ENCODE measurements at places on chromosomes 1 and 21.

DNA sequence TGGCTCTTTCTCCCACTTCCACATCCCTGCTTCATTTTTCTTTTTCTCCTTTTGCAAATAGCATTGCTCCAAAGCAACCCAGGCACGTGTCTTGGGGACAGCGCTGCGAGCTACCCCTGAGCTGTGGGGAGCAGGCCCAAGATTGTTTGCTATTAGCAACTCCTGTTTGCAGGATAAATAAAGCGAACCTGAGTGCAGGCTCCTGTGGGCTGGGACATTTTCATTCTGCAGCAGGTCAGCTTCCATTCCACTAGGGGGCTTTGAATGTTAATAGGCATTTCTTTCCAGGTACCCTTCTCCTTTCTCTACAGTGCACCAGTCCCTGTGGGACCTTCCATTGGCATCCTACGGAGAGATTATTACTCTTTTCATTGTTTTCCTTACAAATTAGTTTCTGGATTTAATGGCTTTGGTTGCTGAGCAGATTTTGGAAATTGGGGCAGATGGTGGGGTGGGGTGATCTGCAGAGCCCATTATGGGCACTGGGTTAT lies 54.0 kb downstream of the OLFML3 start:
- DNase-seq, result no peak

DNA sequence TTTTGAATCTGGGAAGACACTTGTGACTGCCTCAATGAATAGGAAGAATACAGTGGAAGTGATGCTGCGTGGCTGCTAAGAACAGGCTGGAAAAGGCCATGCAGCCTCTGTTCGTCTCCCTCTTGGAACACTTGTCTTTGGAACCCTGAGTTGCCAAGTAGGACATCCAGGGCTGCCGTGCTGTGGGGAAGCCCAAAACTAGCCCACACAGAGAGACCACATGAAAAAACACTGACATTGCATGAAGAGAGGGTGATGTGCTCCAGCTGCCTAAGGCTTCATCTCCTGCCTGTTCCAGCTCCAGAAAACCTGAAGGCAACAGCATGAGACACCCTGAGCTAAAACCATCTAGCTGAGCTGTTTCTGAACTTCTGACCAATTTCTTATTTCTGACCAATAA lies 61.1 kb upstream of the GNG4 start:
- no peak for DNase-seq

DNA sequence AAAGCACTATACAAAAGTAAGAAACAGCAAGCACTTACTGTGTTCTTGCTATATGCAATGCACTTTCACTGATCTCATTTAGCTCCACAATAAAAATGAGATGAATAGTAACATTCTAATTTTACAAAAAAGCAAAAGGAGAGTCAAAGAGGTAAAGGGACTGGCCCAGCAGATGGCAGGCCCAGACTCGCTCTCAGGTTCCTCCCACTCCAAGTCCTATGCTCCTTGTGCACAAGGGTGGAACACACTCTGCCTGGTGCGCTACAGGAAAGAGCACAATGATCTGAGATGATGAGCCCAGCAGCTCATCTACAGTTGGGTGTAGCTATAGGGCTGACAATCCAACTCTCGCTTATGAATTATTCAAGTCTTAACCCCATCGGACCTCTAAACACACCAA lies 94.1 kb upstream of the LYST start:
- no peak for DNase-seq

DNA sequence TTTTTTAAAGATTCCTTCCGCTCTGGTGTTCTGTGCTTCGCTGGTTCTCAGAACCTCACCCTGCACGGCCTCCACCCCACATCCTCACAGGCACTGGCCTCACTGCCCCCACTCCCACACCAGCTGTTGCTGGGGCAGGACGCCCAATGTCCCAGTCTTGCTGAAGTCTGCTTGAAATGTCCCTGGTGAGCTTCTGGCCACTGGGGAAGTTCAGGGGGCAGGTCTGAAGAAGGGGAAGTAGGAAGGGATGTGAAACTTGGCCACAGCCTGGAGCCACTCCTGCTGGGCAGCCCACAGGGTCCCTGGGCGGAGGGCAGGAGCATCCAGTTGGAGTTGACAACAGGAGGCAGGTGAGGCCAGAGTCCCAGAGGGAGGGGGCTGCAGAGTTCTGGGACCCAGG lies at the start of gene C1QA:
TSS of gene C1QA (plus strand) at position 276 of the 400 bp plus-strand sequence. CDS start 989 bp downstream, outside the sequence.
- no peak for DNase-seq

DNA sequence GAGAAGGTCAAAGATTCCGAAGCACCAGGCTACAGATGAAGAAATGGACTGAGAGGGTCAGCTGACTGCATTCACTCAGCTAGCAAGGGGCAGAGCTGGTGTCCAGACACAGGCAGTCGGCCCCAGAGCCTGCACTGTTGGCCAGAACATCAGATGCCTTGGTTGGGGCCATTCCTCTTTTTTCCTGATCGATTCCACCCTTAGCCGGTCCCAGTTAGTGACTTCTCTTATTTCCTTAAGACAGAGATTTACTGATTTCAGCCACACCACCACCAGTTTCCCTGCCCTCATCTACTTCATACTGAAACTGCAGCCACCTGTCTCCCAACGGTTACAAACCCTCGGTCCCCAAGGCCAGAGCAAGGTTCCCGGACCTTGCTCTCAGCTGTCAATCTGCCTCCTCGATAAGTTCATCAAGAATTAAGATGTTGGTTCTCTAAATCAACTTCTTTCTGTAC lies 11.5 kb downstream of the CD58 start:
- no peak for DNase-seq

GRCh38 chr1:95126846-95127245 lies 9.7 kb downstream of the TLCD4 start:
- DNase-seq, result no peak

DNA sequence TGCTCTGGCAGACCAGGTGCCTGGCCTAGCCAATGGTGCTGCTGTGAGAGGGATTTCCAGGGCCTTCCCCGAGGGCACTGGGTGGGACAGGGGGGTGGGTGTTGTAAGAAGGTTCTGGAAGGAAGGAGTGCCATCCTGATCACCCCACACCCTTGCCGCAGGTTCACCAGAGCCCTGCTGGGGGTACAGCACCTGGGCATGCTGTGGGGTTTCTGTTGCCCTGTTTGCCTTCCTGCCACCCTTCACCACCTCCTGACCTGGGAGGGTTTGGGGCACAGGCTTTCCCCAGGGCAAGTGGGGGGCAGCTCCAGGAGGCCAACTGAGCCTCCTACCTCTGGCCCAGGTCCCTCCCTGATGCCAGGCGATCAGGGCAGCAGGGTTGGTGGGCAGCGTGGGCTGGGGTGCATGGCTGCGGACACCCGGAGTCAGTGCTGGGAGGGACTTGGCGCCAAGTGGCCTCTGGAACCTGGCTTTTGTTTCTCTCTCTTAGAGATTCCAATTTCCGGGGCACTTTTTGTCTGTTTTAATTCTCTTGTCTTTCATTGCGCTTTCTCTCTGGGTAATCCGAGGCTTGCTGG lies 318.8 kb downstream of the PTPRU start:
- DNase-seq, result no peak

DNA sequence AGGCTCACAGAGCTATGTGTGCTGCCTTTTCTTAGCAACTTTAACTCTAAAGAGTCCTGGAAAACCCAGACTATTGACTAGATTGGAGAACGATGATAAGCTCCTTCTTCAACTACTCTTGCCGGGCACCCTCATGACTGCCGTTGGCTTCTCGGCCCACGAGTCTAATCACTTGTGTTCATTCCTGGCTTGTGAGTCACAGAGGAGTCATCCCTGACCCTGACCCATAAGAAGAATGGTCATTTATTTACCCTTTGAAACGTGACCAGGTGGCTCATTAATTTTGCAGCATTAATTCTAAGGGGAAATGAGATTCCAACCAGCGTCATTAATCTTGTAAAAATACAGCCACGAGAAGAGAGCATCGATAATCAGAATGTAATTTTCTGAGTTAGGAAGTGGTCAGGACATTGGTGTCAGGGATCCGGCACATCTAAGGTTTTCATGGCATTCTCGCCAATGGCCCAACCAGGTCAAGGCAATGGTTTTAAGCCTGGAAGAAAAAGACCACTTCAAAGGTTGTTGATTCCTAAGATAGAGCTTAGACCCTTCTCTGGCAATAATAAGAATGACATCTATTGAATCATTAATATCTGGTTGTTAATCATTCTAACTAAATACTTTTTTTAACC lies 183.6 kb upstream of the RUNX1 start:
- DNase-seq, result no peak

DNA sequence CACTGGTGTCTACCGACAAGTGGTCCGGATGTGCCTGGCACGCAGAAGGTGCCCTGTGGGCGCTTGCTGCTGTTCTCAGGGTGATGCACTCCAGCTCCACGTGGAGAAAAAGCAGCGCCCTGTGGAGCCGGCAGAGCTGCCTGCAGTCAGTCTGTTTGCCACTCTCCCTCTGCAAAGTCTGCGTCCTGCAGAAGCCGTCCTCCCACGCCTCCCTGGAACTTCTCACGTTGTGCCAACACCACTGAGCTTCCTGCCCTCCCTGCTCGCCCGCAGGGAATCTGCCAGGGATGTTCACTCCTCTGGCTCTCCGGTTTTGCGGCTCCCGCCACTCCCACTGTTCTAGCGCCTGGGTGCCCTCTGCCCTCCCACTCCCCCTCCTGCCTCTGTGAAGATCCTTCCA lies 19.8 kb upstream of the UBXN10 start:
- DNase-seq, result no peak

GRCh38 chr1:71303617-71304041 lies 222.8 kb upstream of the ZRANB2 start:
- DNase-seq, result no peak

- no peak for DNase-seq
These were observed 41.5 kb downstream of the CLSTN1 start for GRCh38 chr1:9782116-9782751.

DNA sequence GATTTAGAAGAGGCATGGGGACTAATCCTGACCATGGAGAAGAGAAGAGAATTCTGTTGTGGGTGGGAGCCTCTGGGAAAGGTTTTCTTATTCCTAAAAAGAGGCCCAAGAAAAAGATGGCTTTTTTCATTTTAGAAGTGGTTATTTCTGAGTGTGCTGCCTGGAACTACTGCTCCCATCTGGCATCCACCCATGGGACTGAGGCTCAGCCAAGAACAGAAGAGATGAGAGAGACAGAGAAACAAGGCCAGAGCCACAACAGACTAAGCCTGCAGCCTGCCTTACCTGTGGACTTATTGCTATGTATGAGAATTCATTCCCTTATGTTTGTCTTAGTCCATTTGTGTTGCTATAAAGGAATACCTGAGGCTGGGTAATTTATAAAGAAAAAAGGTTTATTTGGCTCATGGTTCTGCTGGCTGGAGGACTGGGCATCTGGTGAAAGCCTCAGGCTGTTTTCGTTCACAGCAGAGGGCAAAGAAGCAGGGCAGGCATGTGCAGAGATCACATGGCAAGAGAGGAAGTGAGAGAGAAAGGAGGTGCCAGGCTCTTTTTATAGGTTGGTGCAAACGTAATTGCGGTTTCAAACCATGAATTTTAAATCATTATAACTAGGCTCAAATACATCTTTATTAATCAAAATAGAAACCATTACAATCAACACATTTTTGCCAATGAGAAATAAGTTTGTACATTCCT lies 57.5 kb upstream of the PRDM2 start:
- DNase-seq, result no peak

- DNase-seq, result no peak
These were observed 94.8 kb upstream of the SGIP1 start for GRCh38 chr1:66439031-66439740.

- no peak for DNase-seq
These were observed 58.4 kb downstream of the OSBPL9 start for GRCh38 chr1:51675177-51675780.

GRCh38 chr1:158003406-158003800 lies 10.0 kb downstream of the KIRREL1 start:
- no peak for DNase-seq

GRCh38 chr1:97017895-97018294 lies 296.3 kb downstream of the PTBP2 start:
- no peak for DNase-seq

GRCh38 chr1:8078176-8078671 lies 52.1 kb upstream of the ERRFI1 start:
- DNase-seq, result no peak

DNA sequence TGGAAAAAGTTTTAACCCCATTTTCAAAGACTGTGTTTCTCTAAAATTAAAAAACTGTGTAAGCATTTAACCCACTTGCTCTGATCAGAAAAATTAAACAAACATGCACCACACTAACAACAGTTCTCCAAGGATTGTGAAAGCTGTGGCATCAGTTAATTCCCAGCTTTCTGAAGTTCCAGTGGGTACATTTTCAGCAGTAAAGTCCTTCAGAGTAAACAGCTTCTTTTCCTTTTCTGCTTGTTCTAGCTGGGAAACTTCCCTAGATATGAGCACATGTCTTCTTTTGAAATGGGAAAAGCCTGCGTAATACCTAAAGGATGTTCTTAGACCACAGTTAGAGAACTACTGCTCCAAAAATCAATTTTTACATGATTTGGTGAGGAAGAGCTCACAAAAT lies 11.1 kb downstream of the PRRX1 start:
- DNase-seq, result no peak

DNA sequence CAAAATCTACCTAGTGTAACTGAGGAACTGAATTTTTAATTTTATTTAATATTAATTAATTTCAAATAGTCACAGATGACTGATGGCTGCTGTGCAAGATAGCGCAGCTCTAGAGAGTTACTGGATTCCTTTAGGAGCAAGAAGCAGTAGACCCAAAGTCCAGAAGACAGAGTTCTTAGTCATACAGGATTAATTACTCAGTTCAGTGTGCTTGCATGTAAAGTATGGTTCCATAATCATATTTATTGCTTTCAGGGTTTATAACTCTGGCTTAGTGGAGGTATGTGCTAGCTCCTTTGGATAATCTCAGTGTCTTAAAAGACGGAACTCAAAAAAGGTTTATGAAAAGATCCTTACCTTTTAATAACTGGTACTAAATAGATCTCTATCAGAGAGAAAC lies 17.4 kb downstream of the CEPT1 start:
- DNase-seq, result no peak

GRCh38 chr1:240866724-240867123 lies 254.8 kb upstream of the GREM2 start:
- no peak for DNase-seq

- no peak for DNase-seq
These were observed 4.0 kb downstream of the AKR7A2 start for GRCh38 chr1:19307794-19308508.

- DNase-seq, result no peak
These were observed 69.4 kb downstream of the DEGS1 start for GRCh38 chr1:224252479-224252878.

- DNase-seq, result no peak
These were observed 99.4 kb upstream of the JUN start for GRCh38 chr1:58883037-58883887.

DNA sequence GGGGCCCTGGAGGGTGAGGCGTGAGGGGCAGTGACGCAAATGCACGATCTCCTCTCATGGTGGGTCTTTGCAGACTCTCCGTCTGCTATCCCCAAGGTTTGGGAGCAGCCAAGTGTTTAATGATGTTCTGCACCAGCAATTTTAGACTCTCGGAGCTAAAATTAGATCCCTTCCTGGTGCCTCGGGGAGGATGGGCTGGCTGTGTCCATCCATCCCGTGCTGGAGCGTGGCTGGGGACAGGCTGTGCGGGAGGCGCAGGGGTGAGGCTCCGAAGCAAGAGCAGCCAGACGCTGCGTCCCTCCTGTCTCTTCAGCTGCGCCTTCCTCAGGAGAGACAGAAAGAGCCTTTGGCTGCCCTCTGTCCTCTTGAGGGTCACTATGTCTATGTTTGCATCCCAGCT lies 387.6 kb downstream of the CAMTA1 start:
- no peak for DNase-seq

GRCh38 chr1:236489710-236490377 lies 33.9 kb upstream of the LGALS8 start:
- DNase-seq, result no peak

- no peak for DNase-seq
These were observed 11.3 kb downstream of the CRABP2 start for GRCh38 chr1:156693848-156694689.

All from stimulated activated CD8-positive, alpha-beta memory T cell treated with anti-CD3 and anti-CD28 coated beads, Interleukin-7, amount 100 ng/mL, for 1 hour (primary cell).